Cortex of kidney (tissue), 1 donor: ENCODE measurements at places on chromosomes 6 and 20.

DNA sequence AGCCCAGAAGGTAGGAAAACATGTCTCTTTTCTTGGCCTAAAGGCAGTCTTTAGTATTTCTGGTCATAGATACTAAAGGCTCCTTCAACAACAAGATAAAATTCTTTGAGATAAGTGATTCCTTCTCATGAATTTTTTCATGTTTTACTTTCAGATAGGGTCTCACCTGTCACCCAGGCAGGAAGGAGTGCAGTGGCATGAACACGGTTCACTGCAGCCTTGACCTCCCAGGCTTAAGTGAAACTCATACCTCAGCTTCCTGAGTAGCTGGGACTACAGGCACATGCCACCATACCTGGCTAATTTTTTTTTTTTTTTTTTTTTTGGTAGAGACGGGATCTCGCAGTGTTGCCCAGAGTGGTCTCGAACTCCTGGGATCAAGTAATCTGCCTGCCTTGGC lies 9.1 kb downstream of the PNLDC1 start:
- no peak for DNase-seq

DNA sequence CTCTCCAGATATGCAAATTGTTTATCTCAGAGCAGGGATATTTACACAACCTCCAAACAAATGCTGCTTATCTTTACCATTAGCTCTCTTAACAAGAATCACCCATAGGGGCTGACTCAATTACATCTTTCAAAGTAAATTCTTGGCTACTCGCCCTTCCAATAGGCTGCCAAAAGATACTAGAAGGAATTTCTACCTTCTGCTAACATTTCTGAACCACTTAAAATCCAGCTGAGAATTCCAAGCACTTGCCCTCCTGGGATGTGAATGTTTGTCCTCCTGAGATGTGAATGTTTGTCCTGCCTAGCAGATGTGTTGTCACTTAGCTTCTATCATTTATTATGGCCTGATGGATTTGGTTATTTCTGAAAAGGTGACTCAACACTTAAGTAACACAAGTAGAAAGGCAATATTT lies 388.0 kb downstream of the GJA1 start:
- no peak for DNase-seq

DNA sequence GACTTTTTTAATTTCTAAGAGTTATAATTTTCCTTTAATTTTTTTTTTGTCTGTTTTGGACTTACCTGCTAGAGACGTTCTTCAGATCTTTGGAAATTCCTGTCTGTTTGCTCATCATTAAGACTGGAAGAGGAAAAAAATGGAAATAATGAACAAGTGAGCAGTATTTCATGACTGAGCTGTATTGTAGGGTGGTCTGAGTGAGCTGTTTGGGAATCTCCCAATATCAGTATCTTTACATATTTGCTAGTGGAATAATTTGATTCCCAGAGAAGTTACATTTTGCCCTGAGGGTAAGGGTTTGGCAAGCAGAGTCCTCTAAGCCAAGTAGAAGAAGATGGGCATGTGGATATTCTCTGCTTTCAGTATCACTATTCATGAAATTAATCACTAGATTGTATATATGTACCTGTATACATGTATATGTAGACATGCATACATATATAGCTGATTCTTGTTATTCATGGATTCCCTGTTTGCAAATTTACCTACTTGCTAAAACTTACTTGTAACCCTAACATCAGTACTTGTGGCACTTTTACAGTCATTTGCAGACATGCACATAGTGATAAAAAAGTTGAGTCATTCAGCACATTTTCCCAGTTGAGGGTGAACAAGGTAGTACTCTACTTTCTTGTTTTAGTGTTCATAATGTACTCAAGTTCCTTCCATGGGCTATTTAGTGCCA lies 13.5 kb downstream of the ZC2HC1B start:
- DNase-seq, result no peak

- no peak for DNase-seq
These were observed 9.7 kb upstream of the FBXO30 start for GRCh38 chr6:145824344-145824743.

DNA sequence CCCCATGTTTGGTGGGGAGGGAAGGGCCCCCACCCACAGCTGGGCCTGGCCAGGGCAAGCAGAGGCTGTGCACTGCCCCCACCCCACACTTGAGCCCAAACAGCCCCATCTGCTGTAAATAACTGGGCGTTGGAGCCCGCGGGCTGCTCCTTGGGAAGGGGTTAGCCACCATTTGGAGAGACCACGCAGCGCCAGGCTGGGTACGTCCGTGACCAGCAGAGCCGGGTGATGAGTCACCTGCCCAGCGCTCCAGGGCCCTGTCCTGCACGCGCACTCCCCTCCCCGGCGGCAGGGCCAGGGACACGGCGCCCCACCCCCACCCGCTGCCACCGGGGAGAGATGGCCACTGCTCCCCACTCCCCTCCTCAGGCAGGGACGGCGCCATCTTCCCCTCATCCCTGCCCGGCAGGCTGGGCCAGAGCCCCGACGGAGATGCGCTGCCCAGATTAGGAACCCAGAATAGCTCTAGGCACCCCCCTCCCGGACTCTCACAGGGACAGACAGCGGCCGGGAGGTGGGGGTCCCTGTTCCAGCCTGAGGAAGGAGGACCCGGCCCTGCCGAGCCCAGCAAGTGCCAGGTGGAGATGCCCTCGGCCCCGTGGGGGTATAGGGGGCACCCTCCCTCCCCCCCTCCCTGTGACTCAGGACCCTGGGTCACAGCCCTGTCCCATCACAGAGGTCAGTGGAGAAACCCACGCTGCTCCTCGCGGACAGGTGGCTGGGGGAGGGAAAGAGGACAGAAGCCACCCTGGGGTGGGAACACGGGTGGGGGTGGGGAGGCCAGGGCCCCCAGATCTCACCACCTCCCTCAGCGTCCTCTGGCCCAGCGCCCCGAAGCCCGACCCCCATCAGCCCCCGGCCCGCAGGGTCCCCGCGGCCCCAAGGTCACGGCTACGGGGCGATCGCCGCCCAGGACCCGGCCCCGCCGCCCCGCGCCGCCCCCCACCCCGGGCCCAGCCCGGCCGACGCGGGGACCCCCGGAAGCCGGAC lies 642 bp downstream of the EEF1A2 start:
- DNase-seq, result no peak

DNA sequence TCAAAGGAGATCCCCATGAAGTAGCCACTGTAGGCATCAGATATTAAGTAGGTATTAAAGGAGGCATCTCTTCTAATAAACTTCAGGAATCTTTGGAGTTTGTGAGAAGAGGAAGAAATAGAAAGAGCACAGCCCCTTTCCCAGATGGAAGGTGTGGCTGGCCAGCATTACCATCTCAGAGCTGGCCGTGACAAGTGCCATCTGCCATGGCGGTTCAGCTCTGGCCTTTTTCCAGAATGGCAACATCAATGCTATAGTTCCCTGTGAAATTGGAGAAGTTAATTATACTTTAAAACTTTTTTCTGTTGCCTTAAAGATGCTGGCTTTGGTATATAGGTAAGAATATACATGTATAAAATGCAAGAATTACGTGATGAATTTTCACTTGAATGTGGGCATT lies 51.9 kb upstream of the MCUR1 start:
- DNase-seq, result no peak

- DNase-seq, result no peak
These were observed 112.1 kb downstream of the CDC5L start for GRCh38 chr6:44499609-44500008.

DNA sequence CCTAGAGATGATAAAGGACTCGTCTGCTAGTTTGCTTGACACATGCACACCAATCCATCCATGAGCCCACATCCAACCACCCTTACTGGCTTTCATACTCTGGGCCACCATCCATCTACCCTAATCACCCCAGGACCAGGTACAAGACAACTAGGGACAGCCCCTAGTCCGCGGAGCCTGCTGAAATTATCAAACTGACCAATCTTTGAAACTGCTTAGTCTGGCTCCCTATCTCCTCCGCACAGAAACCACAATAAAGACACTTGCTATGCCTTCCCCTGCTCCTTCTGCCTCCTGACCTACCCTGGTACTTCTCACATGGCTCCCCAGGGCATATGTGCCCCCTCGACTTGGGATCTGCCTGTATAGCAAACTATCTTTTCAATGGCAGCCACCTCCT lies 33.1 kb downstream of the PXDC1 start:
- DNase-seq, result no peak

GRCh38 chr20:17381724-17382123 lies 149.5 kb downstream of the BFSP1 start:
- no peak for DNase-seq

DNA sequence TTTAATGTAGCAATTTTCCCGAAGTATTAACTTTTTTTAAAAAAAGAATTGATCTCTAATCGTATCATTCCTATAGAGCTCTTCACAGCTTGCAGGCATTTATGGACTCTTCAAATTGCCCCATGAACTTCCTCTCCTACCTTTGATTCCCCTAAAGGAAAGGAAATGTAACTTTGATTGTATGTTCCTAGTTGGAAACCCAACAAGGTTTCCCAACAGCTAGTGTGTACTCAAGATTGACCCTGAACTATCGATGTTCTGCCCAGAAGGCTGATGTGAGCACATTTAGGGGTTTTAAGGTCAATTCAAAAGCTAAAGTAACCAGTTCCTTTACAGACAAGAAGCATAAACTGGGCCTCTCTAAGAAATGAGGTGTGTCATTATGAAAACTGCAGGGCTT lies 491.7 kb downstream of the PTPRT start:
- no peak for DNase-seq
